Left renal cortex interstitium (tissue), 4 donors: ENCODE measurements at places on chromosomes 1 and 21. TPM values are rescaled to one million over a fixed set of nuclear protein-coding genes. Genes with fewer than 3 reads are reported as not detected.

The FNDC5 gene
- polyA plus RNA-seq: 69.7 TPM

The PCSK9 gene
- 1.2 TPM for polyA plus RNA-seq

GRCh38 chr21:41052820-41053555, 115.0 kb upstream of the BACE2 start:
- no peak for DNase-seq

- no peak for DNase-seq
Measured at GRCh38 chr1:2946291-2946690, 75.0 kb upstream of the ACTRT2 start.

The CRYZ gene
- polyA plus RNA-seq: 154 TPM

- no peak for DNase-seq
Measured at GRCh38 chr1:180155182-180155682, 563 bp downstream of the QSOX1 start.

DNA sequence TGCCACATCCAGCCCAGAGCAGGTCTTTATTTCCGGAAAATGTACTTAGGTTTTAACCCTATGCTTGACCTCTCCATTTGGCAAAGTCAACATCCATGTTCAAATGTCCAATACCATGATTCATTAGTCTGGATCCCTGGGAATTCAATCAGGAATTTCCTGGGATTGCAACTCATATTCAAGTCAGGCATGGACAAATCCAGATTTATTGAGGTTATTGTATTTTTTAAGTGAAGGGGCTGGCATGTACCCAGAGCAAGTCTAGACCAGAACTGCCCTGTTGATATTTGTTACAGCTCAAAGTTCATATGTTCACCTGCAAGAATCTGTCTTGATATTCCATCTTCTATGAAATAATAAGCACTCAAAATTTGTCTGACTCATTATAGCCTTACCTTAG, 521.1 kb downstream of the ADGRL2 start:
- no peak for DNase-seq

The DPT gene
- polyA plus RNA-seq: 0.64 TPM

GRCh38 chr1:239575113-239575512, 188.7 kb downstream of the CHRM3 start:
- no peak for DNase-seq

DNA sequence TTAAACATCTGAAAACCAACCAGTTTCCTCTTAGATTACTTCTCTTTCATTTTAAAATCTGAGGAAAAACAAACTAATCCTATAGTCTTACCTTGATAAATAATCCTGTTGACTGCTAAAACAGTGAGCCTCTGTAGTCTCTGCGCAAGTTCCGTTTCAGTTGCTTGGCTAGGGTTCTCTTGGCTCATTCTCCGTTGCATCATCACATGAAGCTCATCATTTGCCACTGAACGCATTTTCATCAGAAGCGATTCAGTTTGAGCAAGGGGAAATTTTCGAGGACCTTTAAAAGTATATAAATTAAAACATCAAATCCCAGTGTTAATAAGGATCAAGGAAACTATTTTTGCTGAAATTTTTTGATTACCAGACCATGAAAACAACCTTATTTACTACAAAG, 96.7 kb upstream of the GNG4 start:
- DNase-seq: no peak

GRCh38 chr1:19476450-19477190, 8.7 kb downstream of the CAPZB start:
- DNase-seq: no peak

The C1orf210 gene
- polyA plus RNA-seq: 24.3 TPM

- DNase-seq: no peak
Measured at GRCh38 chr1:112431038-112431437, 35.0 kb downstream of the CTTNBP2NL start.

DNA sequence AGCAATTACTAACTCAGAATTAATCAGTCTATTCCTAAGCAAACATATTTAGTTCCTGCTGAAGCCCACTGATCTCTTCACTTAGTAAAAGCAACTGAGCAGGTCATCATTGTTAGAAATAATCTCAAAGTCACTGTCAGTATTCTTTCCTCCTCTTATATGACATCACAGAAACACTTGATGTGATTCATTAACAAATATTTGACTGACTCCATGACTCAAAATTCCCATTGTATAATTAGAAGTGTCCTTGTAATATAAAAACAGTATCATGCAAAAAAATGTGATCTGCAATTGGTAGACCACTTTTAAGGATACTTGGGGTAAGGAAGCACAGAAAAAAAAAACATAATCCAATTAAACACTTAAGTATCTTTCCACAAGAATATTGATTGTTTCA, 194.4 kb downstream of the DPYD start:
- no peak for DNase-seq

The CD164L2 gene
- polyA plus RNA-seq: 0.08 TPM

GRCh38 chr1:109370712-109371340, 26.9 kb downstream of the SORT1 start:
- no peak for DNase-seq

The AADACL4 gene
- 2.4 TPM for polyA plus RNA-seq

- no peak for DNase-seq
Measured at GRCh38 chr1:41022424-41022823, 899 bp upstream of the SLFNL1 start.

The RGS8 gene
- 0.04 TPM for polyA plus RNA-seq

- DNase-seq: no peak
Measured at GRCh38 chr1:200706111-200706814, 32.4 kb upstream of the CAMSAP2 start.

DNA sequence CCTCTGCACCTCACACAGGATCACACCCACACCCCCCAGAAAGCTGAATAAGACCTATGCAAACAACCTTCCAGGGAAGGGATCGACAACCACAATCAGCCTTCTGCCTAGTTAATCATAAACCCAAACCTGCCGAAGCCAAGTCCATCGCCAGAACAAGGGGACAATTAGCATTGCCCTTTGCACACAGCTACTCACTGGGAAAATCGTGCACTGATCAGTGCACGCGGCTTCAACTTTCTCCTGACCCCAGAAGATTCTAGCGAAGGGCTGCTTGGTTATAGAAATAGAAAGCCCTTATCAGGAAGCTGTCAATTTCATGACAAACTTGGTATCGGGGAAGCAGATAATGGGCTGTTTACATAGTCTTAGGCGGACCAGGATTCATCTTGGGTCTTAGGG, 29.5 kb downstream of the RUNX1 start:
- no peak for DNase-seq

The SPATA45 gene
- 0.37 TPM for polyA plus RNA-seq

DNA sequence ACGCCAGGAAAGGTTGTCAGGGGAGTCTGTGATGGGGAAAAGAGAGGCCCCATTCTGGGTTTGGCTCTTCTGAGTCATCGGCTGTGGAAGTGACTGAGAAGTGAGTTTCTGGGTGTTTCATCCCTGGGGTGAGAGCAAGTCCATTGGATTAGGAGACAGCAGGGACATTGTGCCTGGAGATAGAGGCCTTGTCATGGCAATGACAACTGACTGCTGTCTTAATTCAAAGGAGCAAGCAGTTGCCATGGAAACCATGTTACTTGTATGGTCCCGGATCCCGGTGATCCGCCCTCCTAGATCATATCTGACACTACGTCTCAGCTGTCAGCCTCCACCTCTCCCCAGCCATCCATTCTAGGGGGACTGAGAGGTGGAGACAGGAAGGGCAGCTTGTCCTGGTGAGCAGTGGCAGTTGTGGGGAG, 34.4 kb downstream of the KIAA0040 start:
- DNase-seq: no peak

- DNase-seq: no peak
Measured at GRCh38 chr1:21069549-21069948, 107.1 kb downstream of the EIF4G3 start.

DNA sequence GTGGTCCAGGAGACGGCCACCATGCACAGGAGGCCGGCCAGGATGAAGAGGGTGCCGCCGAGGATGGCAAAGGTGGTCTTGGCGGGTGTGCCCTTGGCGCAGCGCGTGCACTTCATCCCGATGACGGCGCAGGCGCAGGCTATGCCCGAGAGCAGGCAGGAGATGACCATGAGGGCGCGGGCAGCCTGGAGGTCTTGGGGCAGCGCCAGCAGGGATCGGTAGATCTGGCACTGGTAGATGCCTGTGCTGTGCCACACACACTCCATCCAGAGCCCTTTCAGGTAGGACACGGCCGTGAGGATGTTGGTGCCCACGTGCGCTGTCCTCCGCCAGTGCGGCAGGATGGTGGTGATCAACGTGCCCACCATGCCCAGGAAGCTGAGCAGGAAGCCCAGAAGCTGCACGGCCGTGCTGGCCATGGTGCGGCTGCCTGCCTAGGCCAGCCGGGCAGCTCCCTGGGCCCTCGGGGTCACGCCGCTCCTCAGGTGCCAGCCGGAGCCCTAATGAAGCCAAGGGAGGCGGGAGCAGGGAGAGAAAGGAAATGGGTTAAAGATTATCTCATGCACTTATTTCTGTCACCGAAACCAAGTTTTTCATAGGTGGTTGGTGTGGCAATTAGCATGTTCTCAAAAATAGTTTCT, 18.5 kb downstream of the CLDN14 start:
- no peak for DNase-seq

GRCh38 chr1:27872059-27872801, at the start of gene THEMIS2:
Gene THEMIS2 (plus strand): TSS chr1:27872544. CDS start chr1:27872572, 28 bp downstream.
- DNase-seq: no peak

GRCh38 chr1:77706321-77706720, 23.9 kb upstream of the ZZZ3 start:
- no peak for DNase-seq

- DNase-seq: no peak
Measured at GRCh38 chr1:1181129-1181937, 7.7 kb downstream of the TTLL10 start.
